Thoracic aorta (tissue), 2 donors: ENCODE measurements at places on chromosomes 11 and 22.
A peak's percentile ranks its signal among the peaks of the same experiment; 100 is the strongest.

GRCh38 chr11:75475767-75476650, 43.0 kb upstream of the KLHL35 start:
- DNase-seq = no peak

GRCh38 chr22:20585639-20586402, 78.4 kb downstream of the MED15 start:
- DNase-seq = no peak

DNA sequence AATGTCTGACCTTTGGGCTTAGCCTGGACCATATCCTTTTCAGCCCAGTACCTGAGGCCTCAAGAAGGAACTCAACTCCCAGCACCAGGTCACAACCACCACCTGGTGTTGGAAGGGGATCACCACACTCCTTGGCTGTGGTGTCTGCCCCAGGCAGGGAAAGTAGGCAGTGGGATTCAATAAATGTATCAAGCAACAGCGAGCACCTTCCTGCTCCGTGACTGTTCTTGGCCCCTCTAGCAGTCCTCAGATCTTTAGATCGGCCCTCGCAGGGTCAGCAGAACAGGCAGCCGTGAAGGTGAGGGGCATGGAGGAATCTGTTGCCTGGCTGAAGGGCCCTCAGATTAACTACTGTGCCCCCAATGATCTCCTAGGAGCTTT, 15.9 kb downstream of the ARFGAP2 start:
- no peak for DNase-seq

- DNase-seq = no peak
These were observed 30.9 kb downstream of the PTPRJ start for GRCh38 chr11:48011102-48011797.

GRCh38 chr22:25007444-25008106, 55.1 kb downstream of the KIAA1671 start:
- DNase-seq = no peak

DNA sequence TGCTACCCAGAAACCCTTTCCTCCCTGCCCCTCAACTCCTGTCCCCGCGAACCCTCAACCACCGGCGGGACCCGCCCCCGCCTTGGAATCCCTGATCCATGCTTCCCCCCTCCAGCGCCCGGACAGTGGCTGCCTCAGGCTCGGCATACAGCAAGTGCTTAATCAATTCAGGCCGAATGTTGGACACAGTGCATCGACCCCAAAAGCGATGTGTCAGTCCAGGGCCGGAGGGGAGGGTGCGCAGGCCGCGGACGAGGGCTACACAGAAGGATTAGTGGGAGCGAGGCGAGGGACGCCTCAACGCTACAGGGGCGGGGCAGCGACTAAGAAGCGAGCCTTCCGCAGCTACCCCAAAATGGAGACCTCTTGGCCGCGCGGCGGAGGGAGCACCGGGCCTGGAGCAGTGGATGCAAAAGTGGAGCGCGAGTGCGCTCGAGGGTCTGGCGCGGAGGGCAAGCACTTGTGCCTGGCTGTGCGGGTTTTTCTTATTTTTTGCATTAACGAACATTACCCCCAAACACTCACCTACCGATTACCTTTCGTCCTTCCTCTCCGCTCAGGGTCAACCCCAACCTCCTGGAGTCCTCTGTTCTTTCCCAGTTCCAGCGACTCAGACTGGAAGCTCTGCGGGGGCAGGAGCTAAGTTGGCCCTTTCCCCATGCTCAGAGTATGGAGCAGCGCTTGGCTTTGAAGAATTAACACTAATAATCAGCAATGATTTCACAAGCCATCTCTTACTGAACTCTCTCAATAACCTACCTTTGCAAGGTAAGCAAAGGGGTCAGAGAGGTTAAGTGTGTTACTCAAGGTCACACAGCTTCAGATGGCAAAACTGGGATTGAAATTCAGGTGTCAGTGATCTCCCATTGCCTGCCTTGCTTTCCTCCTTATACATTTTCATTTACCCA, 30.0 kb upstream of the WNT11 start:
- DNase-seq = peak; percentile 28

DNA sequence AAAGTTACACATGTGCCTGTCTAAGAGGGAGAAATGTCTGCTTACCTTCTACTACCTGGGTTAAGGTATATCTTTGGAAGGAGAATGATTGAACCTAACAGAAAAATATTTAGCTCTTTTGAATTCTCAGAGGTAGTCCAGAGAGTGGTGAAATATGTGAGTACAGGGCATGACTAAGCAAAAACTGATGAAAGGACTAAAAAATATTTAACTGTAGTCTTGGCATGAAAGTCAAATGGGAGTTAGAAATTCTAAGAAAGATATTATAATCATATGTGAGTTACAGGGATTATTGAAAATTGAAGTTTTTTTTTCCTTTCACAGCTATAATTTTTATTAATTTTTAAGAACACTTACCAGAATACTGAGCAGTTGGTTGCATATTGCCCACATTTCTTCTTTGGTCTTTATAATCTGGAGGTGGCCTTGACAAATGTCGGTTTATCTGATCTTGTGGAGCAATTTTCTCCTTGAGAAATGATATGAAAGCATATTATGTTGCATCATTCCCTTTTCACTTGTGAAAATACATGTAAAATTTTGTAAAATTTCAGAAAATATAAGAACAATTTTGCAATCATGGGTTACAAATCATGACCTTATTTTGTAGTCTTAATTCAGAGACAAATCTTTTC, 61.4 kb upstream of the MTMR2 start:
- DNase-seq = no peak

- DNase-seq = no peak
These were observed 1461.1 kb downstream of the BRD1 start for GRCh38 chr22:48366591-48366990.

- no peak for DNase-seq
These were observed 58.2 kb downstream of the SMIM38 start for GRCh38 chr11:69213964-69214363.

GRCh38 chr11:94834911-94835593, 66.9 kb downstream of the AMOTL1 start:
- no peak for DNase-seq

GRCh38 chr11:121595717-121596161, 143.0 kb upstream of the SORL1-AS1 start:
- peak; percentile 59 for DNase-seq

DNA sequence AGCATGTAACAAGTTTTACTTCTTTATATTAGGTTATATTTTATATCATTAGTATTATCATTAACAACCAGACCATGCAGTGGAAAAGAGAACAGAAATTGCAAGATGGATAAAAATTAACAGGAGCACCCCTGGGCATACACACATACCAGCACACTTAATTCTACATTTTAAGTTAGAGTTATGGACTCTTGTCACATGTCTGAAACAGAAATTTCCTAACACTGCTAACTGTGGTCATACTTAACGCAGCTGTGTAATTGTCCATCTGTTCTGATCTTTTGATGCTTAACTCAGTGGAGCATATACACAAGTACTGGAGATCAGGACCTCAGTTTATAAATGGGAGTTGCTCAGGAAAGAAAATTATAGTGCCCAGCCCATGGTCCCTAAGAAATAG, 358 bp downstream of the OR52H1 start:
- no peak for DNase-seq

DNA sequence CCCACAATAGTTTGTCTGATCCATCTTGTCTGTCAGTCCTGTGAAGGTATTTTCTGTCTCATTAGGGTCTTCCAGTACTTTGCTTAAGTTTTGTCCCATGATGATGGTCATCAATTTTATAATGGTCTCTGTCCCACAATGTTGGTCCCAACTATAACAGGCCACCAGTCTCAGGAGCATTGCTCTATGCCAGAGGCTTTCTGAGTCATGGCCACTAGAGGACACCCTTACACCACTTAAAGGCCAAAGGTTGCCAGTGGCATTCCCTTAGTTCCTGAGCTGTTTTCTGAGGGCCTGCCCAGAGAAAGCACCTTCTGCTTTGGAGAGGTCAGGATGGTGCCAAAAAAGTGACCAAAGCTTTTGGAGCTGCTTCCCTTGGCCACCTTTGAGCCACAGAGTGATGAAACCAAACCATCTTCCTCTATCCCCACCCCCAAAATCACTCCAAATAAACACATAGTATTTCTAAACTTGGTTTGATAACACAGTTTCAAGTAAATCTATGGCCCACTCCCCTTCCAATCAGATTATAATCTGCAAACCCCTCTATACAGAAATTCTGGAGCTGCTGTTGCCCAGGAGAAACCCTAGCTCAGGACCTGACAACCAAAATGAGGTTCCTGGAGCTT, 19.3 kb downstream of the EIF3F start:
- DNase-seq = no peak

- DNase-seq = no peak
These were observed 679 bp upstream of the SSH3 start for GRCh38 chr11:67302571-67303131.

- no peak for DNase-seq
These were observed 23.6 kb downstream of the CBL start for GRCh38 chr11:119229741-119230140.

DNA sequence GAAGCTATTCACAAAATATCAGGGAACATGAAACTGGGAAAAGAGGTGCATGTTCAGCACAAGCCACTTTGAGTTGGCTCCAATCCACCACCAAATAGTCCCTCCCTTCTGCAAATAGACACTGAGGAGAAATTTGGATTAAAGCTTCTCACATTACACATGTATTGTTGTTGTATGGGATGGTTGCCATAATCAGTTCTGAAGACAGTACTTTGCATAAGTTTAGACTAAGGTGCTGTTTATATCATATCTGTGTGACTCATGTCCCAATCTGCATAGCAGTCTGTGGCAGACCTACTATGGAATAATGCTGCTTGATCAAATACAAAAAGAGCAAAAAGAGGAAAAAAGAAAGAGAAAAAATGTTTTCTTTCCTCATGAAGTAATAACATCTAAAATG, 376.7 kb upstream of the DDI1 start:
- no peak for DNase-seq

DNA sequence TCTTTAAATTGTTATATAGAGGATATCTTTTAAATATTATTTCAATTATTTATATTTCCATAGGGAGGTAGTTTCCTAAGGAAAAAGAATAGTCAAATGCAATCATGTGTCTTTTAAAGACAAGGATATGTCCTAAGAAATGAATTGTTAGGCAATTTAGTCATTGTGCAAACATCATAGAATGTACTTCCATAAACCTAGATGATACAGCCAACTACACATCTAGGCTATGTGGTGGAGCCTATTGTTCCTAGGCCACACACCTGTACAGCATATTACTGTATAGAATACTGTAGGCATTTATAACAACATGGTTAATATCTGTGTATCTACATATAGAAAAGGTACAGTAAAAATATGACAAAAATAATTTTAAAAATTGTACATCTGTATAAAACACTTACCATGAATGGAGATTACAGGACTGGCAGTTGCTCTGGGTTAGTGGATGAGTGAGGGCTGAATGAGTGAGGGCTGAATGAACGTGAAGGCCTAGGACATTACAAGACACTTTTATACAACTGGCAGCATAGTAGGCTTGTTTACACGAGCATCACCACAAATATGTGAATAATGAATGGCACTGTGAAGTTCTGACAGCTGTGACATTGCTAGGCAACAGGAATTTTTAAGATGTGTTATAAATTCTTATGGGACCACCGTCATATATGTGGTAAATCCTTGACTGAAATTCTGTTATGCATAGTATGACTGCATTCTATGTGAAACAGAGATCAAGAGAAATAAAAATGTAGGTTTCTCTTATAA, 1879.0 kb upstream of the RAG2 start:
- DNase-seq = no peak

DNA sequence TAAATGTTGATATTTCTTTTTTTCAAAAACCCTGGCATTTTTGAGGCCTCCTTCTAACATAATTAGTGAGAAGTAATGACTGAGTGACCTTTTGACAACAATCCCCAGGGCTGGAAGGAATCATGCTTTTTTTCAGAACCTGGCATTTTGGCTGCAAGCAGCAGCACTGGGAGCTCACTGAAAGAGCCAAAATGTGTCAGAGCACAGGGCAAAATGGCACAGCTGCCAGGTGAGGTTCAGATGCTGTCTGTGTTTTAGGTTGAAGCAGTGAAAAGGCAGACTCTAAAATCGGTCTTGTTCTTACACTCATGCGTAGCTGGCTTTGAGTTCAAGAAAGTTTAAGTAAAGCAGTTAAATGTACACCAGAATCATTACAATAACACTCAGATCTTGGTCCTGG, 1063.8 kb downstream of the DLG2 start:
- no peak for DNase-seq

- no peak for DNase-seq
These were observed 169.1 kb downstream of the CADM1 start for GRCh38 chr11:115334932-115335788.

DNA sequence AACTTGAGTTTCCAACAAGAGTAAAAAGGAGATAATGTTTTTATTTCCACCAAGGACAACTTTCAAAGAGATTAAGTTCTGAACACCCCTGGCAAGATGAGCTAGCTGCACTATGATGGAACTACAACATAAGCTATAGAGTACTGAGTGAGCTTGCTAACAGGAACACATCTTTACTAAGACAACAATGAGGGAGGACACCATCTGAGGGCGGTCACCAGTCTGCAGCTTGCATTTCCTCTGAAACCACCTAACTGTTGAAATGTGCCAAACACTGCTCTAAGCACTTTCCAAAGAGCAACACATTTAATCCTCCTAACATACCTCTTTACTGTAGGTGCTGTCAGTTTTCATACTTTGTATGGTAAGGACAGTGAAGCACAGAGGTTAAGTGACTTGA, 68.4 kb downstream of the TCF20 start:
- DNase-seq = no peak

GRCh38 chr11:2865922-2866577, 19.5 kb downstream of the CDKN1C start:
- DNase-seq = no peak

DNA sequence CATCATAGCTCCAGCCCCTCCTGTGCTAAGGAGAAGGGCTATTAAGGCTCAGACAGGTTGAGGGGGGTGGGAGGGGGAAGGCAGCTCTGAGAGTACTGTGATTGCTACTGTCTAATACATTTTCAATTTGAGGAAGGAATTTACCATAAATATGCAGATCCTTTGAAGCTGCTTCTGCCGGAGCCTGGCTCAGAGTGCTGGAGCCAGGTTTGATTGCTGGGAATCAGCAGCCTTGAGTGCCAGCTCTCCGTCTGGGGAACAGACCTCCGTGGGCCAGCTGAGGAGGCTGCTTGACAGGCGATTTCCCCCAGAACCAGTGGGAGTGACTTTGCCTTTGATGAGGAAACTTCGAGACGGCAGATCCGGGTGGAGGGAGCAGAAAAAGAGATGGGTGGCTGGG, 141.7 kb upstream of the TBCEL start:
- no peak for DNase-seq

GRCh38 chr11:72039856-72040401, 40.4 kb downstream of the NUMA1 start:
- no peak for DNase-seq

DNA sequence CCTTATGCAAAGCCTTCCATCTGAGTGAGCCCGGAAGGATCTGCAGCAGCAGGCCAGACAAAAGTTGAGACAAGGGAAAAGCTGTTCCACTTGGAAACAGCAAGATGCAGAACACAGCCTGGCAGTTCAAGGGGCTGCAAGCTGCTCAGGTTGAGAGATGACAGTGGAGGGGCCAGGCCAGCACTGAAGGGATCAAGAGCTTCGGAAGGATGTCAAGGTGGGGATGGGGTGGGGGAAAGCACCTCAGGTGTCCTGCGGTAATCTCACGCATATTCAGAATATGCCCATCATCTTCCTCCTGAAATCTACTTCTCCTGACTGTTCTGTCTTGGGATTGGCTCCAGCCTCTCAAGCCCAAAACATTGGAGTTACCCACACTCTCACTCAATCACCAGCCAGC, 35.7 kb downstream of the GAB4 start:
- DNase-seq = no peak
